Stimulated activated CD8-positive, alpha-beta memory T cell treated with anti-CD3 and anti-CD28 coated beads, Interleukin-4, amount 100 ng/mL, for 48 hours (primary cell): ENCODE measurements at places on chromosomes 5 and 9.

GRCh38 chr9:69603656-69604055 is 68.5 kb downstream of the APBA1 start:
- DNase-seq: no peak

GRCh38 chr9:105835721-105836120 is 141.4 kb downstream of the TMEM38B start:
- DNase-seq: no peak

- peak; percentile 35 for DNase-seq
These were observed 20.2 kb upstream of the RPL26L1 start for GRCh38 chr5:172939071-172939470.

- no peak for DNase-seq
These were observed 476.8 kb upstream of the PTGER4 start for GRCh38 chr5:40202814-40203440.

DNA sequence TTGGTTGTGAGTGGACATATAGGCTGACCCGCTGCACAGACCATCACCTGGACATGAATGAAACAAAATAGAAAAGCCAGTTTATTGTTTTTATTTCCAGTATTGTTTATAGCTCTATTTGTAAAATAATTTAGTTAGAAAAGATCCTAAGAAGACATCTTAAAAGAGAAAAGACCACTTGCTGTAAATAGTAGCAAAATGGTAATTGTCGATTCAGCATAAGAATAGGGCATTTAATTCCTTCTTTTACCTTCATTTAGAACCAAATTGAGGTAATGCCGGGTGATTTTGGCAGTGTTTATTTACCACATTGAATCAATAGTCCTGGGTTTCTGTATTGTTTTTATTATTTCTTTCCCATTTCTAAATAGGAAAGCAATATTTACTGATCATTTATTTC is 7.4 kb downstream of the TARS1 start:
- DNase-seq: no peak
